ENCODE measurements at places on chromosomes 1 and 21.
A peak's percentile ranks its signal among the peaks of the same experiment; 100 is the strongest.

GRCh38 chr1:203410182-203410900 lies 59.4 kb upstream of the FMOD start:
- no peak for DNase-seq

DNA sequence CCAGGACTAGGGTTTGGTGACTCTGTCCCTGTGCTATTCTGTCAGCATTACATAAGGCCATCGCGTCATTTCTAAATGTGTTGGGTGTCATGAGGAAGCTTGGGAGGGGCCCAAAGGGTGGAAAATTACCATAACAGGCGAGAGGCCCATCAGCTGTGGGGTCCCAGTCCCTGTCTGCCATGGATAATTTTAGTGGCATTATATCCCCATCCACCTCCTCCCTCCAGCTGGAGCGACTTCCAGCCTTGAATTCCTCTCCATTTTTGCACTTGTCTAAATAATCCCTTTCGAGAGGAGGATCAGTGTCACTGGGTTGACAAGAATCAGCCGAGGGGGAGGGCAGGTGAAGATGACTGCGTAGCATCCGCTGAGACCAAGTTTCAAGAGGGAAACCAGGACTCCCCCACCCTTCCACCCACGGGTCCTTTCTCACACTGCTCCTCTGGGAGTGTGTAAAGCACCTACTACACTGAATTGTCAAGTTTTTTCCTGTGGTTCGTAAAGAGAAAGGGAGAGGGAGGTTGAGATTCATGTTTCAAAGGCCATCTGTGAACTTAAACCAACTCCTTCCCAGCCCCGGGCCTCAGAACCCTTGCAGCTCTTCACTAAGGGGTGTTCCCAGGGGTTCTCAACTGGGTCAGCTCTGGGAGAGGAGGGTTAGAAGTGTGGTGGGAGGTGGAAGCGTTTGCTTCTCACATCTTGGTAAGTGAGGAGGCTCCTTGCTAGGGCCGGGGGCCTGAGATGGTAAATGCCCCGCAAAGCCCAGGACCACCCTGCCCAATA lies 29.2 kb downstream of the VASH2 start:
- DNase-seq = no peak

DNA sequence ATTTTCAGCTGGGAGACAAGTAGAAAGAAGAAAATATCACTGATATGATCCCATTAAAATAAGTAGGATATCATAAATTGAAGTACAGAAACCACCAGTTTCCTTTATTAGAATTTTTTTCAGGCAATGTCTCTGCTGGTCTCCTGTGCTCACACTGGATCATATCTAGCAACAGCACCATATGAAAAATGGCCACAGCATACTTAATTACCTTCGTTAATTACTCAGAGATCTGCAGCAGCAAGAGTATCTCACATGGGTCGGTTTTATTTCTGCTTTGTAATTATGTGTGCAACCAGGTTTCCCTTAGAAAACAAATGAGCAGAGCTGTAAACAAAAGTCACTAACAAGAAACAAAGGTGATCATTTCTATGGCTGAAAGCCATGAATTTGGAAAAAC lies 287.9 kb downstream of the LRRIQ3 start:
- DNase-seq = no peak

GRCh38 chr1:36366091-36366661 lies 19.5 kb downstream of the STK40 start:
- peak; percentile 56 for DNase-seq

- DNase-seq = peak; percentile 26
Observed at GRCh38 chr1:162421258-162422164, 9.6 kb upstream of the SH2D1B start.

DNA sequence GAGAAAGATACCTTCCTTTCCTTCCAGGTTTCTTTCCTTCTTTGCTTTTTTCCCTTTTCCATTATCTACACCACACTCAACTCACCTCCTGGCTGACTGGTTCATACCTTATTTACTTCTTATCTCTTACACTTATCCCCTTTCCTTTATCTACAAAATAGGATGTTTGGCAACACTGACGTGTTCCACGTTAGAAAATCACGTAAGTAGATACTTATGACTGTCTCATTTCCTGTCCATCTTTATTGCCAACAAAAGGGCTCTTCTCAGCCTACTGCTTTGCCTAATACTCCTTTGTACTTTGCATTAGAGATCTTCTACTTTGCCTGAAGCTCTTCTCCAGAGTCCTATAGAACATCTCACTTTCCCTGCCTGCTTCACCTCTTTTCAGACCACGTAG lies 25.1 kb downstream of the SYNJ1 start:
- peak; percentile 62 for DNase-seq

DNA sequence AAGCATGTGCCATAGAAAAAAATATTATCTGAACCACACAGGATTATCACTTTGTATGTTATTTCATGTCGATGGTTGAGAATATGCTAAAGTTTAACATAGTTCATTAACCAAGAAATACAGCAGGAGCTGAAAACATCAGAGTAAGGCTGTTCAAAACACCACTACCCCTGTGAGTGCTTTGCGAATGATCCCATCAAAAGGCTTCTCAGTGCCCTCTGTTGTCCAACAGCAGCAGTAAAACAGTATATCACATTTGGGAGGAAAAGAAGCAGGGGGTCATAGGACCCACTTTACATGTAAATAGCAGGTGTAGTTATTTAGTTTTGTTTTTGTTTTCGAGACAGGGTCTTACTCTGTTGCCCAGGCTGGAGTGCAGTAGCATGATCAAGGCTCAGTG lies 289.4 kb upstream of the FMN2 start:
- DNase-seq = no peak

DNA sequence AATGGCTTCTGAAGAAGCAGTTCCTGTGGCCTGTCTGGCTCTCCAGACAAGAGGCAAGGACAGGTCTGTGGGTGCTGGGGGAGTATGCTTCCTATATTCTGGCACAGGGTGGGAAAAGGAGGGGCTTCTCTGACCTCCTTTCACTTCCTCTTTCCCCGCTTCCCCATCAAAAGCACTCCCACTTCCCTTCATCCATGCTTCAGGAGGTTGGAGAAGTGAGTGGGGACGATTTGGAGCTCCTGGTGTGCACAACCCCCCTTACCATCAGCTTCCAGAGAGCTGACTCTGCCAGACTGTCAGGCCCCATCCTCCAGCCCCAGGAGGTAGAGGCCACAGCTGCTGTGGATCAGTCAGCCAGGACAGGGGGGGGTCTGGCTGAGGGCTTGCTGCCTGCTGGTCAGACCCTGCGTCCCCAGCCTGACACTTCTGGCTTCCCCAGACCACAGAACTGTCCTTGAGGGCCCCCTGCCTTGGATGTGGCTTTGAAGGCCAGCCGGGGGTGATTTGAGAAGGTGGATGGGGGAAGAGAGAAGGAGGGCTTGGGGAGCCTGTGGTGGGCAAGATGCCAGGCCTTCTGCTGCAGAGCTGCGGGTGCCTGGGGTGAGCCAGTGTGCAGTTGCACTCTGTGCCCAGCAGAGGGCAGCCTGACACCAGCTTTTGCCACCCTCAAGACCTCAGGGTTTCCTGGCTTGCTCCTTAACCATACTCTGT lies 21.5 kb upstream of the TMEM222 start:
- DNase-seq = peak; percentile 99

DNA sequence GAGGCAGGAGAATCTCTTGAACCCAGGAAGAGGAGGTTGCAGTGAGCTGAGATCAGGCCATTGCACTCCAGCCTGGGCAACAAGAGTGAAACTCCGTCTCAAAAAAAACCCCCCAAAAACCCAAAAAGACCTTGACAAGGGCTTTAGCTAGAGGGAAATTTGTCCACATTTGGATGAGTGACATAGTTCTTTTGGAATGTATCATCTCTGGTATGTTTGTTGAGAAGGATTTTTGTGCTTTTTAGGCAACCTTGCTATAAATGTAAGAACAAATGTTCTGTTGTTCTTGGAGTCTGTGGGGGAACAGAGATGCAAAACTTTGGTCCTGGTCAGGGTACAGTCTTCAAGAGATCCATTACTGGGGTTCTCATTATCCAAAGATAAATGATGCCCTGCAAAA lies 28.9 kb downstream of the INAVA start:
- peak; percentile 33 for DNase-seq

- DNase-seq = peak; percentile 53
Observed at GRCh38 chr1:38444311-38444710, 397.7 kb upstream of the POU3F1 start.

DNA sequence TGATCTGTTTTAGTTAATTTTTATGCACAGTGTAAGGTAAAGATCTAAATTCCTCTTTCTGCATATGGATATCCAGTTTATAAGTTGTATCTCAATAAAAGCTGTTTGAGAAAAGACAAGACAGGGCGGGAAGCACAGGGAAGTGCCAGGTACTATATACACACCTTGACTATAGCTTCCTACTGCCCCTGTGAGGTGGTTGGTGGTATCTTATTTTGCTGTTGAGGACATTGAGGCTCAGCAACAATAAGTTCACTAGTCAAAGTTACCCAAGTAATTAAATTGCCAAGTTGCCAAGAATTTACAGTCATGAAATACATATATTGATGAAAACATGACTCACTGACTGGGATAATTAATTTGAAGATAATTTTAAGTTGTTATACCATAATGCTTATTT lies 109.1 kb downstream of the CD247 start:
- DNase-seq = peak; percentile 20

DNA sequence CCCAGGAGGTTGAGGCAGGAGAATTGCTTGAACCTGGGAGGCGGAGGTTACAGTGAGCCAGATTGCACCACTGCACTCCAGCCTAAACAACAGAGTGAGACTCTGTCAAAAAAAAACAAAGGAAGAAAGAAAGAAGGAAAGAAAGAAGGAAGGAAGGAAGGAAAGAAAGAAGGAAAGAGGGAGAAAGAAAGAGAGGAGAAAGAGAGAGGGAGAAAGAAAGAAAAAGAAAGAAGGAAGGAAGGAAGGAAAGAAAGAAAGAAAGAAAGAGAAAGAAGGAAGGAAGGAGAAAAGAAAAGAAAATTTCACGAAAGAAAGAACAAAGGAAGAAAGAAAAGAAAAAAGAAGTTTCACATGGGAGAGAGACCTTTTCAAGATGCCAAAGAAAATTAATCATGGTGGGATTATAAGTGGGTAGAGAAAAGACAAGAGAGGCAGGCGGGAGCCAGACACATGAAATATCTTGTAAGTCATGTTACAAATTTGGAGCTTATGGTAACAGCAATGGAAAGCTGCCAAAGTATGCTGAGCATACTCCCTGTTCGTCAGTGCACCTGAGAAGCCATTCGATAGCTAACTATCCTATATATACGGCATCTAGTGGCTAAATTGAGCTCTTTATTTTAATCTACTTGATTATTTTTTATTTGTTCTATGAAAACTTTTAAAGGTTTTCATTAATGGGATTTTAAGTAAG lies 41.3 kb upstream of the TNFSF4 start:
- no peak for DNase-seq

DNA sequence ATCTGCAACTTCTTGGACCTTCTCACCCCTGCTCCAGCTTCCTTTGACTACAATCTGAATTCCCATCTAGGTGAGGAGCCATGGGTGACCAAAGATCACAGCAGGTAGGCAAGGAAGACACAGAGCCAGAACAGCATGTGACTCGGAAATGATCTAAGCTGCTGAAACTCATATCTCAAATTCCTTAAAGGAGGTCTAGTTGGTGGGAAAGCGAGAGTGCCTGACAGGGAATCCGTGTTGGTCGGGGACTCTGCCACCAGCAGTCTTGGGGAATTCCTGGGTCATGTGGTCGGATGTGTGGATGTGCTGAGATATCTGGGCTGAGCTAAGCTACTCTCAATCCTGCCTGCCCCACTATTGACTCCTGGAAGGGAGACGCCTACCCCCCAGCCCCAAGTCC lies 3.2 kb upstream of the NUAK2 start:
- DNase-seq = peak; percentile 82

DNA sequence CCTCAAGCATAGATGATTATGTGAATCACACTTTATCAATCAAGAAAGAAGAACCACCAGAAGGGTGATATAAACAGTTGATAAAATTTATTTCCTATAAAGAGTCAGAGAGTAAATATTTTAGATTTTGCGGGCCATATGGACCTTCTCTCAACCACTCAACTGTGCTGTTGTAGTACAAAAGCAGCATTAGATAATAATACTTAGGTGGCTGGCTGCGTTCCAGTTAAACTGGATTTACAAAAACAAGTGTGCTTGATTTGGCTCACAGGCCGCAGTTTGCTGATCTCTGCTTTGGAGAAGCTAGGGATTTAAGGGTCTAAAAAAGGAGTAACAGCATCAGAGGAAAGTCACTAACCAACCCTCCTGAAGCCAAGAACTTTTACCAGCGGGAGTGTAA lies 1406.0 kb downstream of the KCNT2 start:
- peak; percentile 2 for DNase-seq

DNA sequence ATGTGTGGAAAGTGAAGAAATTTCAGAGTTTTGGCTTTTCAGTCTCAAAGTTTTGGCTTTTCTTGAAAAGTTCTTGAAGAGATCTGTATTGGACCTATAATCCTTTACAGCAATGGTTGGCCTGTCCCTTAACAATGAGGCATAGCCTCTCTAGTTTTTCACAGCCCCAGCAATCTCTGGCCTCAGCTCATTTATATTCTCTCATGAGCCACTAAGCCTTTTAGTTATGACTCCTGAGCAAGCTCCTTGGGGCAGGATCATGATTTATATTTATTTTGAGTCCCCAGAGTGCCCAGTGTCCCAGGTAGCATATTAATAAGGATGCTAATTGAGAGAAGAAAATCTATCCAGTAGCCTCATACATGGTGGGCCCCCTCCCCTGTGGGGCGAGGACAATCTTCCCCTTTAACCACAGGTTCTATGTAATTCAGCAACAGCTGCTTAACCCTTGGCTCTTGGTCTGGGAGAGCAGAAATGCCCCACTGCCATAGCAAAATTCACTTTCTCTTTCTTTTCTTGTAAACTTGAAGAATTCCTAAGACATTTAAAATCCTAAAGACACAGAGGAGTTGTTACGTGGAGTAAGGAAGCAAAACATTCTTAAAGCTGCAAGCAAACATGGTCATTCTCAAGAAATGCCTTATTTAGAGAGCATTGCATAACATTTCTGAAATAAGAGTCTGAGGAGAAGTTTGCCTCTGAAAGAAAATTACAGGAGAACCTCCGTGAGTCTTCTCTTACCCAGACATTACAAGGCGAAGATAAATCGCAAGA lies 6.3 kb downstream of the NGF start:
- DNase-seq = peak; percentile 53

- DNase-seq = no peak
Observed at GRCh38 chr1:175733722-175734121, 9.7 kb downstream of the TNR start.

DNA sequence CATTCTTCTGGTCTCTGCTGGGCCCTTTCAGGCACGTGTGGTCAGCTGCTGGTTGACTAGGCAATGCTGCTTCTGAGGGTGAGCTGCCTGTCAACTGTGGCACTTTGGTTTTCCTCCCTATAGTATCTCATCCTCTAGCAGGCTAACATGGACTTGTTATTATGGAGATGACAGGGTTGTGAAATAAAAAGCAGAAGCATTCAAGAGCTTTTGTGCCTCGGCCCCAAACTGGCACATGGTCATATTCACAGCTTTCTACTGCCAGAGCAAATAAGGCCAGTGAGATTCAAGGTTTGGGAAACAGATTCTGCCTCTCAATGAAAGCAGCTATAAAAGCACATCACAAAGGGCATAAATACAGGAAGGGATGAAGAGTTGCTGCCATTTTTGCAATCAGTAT lies 1.6 kb upstream of the ZNF124 start:
- no peak for DNase-seq

GRCh38 chr21:25643486-25643885 lies 4.4 kb downstream of the JAM2 start:
- DNase-seq = no peak

- peak; percentile 95 for DNase-seq
Observed at GRCh38 chr1:161216945-161217712, 2.0 kb downstream of the FCER1G start.
